ENCODE measurements at places on chromosomes 2 and 18. TPM values are rescaled to one million over a fixed set of nuclear protein-coding genes. Genes with fewer than 3 reads are reported as not detected.

DNA sequence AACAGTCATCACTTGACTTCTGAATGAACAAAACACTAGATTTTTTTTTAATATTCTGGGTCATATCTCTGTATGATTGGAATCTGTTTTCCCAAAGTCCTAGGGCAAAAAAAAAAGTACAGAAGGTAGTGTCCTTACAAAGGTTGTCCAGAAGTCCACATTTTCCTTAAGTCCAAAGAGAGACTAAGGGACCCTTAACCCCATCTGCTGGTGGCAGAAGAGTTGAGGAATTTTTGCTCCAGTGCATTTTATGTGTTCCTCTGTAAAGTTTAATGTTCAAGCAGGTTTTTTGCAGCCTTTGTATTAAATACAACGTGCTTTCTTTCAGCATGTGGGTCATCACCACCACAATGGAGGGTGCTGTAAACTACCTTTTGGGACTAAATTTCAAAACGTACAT, 215.9 kb downstream of the SP3 start:
- H3K27ac ChIP-seq, result no peak overlapping the region
- no peak for DNase-seq
- no peak overlapping the region for H3K4me3 ChIP-seq
- H3K4me1 ChIP-seq, result peaks cover 4% of the 10 kb centered on the region
- no peaks in the 10 kb centered on the region for H3K36me3 ChIP-seq

- no peaks in the 10 kb centered on the region for H3K4me1 ChIP-seq
- DNase-seq, result no peak
- no peaks in the 10 kb centered on the region for H3K27me3 ChIP-seq
- no peak overlapping the region for H3K4me3 ChIP-seq
These were observed 91.3 kb downstream of the DPP4 start for GRCh38 chr2:161982548-161983330.

DNA sequence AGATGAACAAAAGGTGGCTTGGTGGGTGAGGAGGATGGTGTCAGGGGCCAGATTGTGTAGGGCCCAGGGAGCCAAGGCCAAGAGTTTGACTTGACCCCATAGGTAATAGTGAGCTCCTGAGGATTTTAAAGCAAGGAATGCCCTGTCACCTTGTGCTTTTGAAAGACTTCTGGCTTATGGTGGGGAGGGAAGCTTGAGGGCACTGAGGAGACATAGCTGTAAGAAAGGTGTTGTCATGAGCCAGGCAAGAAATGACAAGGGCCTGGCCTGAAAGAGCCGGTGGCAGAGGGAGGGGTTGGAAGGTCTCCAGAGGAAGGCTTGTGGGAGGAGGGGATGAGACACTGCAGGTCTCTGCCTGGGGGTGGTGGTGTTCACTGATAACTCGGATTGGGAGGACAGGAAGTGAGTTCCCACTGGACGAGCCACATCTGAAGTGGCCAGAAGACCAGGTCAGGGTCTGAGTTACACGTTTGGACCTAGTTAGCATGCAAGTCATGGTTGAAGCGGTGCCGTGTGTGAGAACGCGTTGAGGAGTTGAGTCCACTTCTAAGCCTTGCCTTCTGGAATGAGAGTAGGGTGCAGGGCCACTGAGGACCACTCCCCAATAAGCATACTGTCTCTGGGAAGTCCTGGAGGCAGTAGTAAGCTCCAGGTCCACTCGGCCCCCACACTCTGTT, 64.3 kb downstream of the TET3 start:
- peaks cover 4% of the 10 kb centered on the region for H3K4me1 ChIP-seq
- H3K4me3 ChIP-seq, result no peak overlapping the region
- DNase-seq, result no peak
- no peak overlapping the region for H3K27ac ChIP-seq
- H3K27me3 ChIP-seq, result no peaks in the 10 kb centered on the region
- H3K36me3 ChIP-seq, result peaks cover 25% of the 10 kb centered on the region

DNA sequence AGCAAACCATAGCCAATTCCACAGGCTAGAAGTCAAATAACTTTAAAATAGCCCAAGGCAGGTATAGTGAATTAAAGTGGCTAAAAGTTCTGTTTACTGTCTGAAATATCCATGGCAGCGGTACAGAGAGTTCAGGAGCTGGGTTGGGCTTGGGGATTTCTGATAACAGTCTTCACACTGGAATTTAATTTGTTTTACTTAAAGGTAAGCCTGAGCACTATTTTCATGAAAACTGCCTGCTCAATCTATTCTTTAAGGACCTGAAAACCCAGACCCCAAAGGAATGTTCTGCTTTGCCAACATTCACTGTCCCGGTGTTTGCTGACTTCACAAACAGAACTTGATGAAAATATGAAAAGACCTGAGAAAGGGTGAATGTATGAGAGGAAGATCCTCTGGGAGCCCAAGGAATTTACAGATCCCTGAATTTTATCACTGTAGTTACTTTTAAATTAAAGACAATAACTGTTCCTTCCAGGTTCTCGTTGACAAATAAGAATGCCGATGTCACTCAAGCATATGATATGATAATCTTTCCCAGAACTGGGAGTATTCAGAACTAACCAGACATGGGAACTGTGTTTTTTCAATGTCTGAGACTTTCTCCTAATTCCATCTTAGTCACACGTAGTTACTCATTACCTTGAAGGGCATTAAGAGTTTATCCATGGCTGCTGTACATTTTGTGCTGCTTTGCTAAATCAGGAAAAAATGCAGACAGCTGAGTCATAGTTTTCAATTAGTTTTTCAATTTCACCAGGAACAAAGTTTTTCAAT, 28.3 kb upstream of the ITGB6 start:
- no peak overlapping the region for H3K4me3 ChIP-seq
- peak overlapping the region; percentile 70 for H3K27ac ChIP-seq
- H3K36me3 ChIP-seq, result no peaks in the 10 kb centered on the region

DNA sequence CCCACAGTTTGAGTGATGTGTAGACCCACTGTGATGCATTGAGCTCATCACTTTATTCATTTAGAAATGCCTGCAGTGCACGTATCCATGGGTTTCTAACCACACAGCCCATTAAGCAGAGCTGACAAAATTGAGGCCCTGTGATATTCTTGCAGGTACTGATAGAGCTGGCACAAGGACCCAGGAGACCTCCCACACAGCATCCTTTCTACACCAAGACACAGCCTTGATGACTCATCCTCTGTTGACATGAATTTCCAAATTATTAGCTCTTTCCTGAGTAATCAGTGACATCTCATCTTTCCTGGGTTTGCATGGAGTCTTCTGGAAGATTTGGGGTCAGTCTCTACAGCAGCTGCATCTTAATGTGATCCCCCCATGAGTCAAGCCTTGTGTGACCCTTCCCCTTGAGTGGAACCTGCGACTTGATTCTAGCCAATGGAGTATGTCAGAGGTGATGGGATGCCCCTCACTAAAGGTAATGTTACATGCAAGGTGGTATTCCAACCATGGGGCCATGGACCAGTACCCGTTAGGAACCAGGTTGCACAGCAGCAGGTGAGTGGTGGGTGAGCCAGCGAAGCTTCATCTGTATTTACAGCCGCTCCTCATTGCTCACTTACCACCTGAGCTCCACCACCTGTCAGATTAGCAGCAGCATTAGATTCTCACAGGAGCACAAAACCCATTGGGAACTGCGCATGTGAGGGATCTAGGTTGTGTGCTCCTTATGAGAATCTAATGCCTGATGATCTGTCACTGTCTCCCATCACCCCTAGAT, 181.1 kb upstream of the ARL4C start:
- no peaks in the 10 kb centered on the region for H3K36me3 ChIP-seq
- no peak for DNase-seq
- no peaks in the 10 kb centered on the region for H3K27me3 ChIP-seq
- H3K27ac ChIP-seq, result no peak overlapping the region

GRCh38 chr2:72770879-72771461, 54.9 kb downstream of the EXOC6B start:
- H3K4me3 ChIP-seq, result no peak overlapping the region
- H3K36me3 ChIP-seq, result no peaks in the 10 kb centered on the region
- no peaks in the 10 kb centered on the region for H3K27me3 ChIP-seq
- DNase-seq, result no peak
- H3K4me1 ChIP-seq, result no peaks in the 10 kb centered on the region

DNA sequence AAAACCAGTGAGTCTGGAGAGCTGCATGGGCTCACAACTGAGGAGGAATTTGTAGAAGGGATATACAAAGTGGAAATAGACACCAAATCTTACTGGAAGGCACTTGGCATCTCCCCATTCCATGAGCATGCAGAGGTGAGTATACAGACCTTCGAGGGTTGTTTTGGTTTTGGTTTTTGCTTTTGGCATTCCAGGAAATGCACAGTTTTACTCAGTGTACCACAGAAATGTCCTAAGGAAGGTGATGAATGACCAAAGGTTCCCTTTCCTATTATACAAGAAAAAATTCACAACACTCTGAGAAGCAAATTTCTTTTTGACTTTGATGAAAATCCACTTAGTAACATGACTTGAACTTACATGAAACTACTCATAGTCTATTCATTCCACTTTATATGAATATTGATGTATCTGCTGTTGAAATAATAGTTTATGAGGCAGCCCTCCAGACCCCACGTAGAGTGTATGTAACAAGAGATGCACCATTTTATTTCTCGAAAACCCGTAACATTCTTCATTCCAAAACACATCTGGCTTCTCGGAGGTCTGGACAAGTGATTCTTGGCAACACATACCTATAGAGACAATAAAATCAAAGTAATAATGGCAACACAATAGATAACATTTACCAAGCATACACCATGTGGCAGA, 3.6 kb downstream of the TTR start:
- no peaks in the 10 kb centered on the region for H3K4me1 ChIP-seq
- H3K36me3 ChIP-seq, result no peaks in the 10 kb centered on the region
- DNase-seq, result no peak
- no peak overlapping the region for H3K27ac ChIP-seq
- H3K4me3 ChIP-seq, result no peak overlapping the region

IL18RAP gene
- 8.0 TPM for total RNA-seq

BBS5 gene
- 7.4 TPM for total RNA-seq
